Articular chondrocyte of knee joint (primary cell): ENCODE measurements at places on chromosomes 13 and 19. TPM values are rescaled to one million over a fixed set of nuclear protein-coding genes. Genes with fewer than 3 reads are reported as not detected.

Gene FAM216B
- total RNA-seq: not detected in 2 replicates

Gene PLEKHF1
- total RNA-seq: 34.8 and 36.9 TPM in 2 replicates

Gene KASH5
- not detected in 2 replicates for total RNA-seq

Gene LYPD5
- total RNA-seq: 0.65 and 1.1 TPM in 2 replicates

Gene METTL21C
- total RNA-seq: 0.11 TPM in 1 of 2 replicates, not detected in the other

Gene PDX1
- total RNA-seq: not detected in 2 replicates

Gene TMEM145
- not detected in 2 replicates for total RNA-seq

Gene HS6ST3
- total RNA-seq: under 0.01 TPM in 1 of 2 replicates, not detected in the other

Gene CDC42EP5
- total RNA-seq: 26.3 and 29.1 TPM in 2 replicates

Gene CYSLTR2
- not detected in 2 replicates for total RNA-seq

Gene KIRREL2
- under 0.01 TPM in 2 replicates for total RNA-seq

Gene ZNF571
- total RNA-seq: 5.2 and 5.6 TPM in 2 replicates

Gene ABCA7
- 4.7 and 5.6 TPM in 2 replicates for total RNA-seq

Gene CEACAM4
- total RNA-seq: not detected in 2 replicates

Gene ATCAY
- under 0.01 and 0.32 TPM in 2 replicates for total RNA-seq
